ENCODE measurements at places on chromosomes 1 and 21. TPM values are rescaled to one million over a fixed set of nuclear protein-coding genes. Genes with fewer than 3 reads are reported as not detected.

GSTM5 gene
- not detected for total RNA-seq

ITLN2 gene
- total RNA-seq: not detected

ETV3L gene
- total RNA-seq: not detected

CALML6 gene
- 0.11 TPM for total RNA-seq

RAB3B gene
- total RNA-seq: 12.4 TPM

LAMTOR2 gene
- 70.9 TPM for total RNA-seq

OR2M3 gene
- total RNA-seq: not detected

SELE gene
- not detected for total RNA-seq

LORICRIN gene
- not detected for total RNA-seq

STRIP1 gene
- 41.2 TPM for total RNA-seq

AMIGO1 gene
- total RNA-seq: 0.13 TPM

WDR77 gene
- total RNA-seq: 76.7 TPM

Data from LHCN-M2 (cell line).